Motor neuron (in vitro differentiated cells): ENCODE measurements at places on chromosomes 7 and 10.

DNA sequence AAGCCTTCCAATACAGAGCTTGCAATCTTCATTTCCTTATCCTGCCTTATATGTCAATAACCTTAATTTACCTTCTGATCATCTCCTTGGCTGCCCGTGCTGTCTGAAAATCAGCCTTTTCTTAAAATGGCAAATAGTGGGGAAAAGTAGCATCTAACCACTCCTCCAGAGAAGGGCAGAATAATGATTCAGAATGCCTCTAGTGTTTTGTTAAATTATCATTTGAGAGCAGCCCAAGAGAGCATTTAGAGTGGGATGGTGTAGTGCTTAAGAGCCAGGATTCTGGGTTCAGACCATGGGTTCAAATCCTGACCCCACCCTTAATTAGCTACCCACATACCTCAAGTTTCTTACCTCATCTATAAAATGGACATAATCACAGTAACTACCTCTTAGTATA lies 4.6 kb upstream of the TMEM139 start:
- no peak for ATAC-seq

DNA sequence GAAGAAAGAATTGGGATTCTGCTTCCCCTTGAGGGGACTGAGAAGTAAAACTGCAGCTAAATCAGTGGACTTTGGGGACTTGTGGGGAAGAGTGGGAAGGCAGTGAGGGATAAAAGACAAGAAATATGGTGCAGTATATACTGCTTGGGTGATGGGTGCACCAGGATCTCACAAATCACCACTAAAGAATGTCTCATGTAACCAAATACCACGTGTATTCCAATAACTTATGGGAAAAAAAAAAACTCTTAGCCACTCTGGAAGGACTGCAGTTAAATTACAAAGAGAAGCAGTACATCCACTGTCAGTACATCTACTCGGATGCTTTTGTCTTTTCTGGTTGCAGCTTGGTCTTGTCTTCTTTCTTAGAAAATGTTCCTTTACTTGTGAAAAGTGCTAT lies 27.4 kb upstream of the GOT1 start:
- no peak for ATAC-seq

DNA sequence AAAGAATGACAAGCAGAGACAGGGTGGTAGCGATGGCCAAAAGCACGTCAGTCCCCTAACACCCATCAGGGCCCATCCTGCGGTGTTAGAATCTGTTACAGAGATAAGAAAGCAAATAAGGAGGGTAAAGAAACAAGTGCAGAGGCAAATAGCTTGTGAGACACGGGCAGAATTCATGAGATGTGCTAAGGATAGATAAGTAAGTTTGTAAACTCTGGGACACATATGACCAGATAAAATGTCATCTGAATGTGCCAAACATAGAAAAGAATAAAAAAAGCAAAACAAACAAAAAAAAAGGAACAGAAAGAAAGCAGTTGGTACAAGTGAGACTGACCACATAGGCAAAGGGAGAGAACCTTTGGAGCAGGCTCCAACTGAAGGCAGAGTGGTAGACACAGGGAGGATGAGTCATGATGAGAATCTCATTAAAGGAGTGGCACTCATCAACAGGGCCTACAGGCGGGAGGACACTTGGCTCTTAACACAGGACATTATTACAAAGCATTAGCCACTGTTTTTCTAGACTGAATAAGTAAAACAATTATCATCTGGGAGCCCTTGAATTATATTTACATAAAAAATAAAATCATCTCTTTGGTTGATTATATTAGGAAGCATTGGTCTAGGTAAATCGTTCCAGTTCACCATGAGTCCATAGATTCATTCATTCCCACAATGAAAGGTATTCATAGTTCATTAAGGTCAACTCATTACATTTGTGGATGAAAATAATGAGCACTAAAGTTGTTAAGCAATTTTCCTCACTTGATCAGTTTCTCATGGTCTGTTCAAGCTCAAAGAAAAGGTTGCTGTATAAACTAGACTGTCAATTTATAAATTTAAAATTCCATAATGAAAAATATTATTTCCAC lies 21.5 kb upstream of the EPHB6 start:
- peak; percentile 95 for ATAC-seq

DNA sequence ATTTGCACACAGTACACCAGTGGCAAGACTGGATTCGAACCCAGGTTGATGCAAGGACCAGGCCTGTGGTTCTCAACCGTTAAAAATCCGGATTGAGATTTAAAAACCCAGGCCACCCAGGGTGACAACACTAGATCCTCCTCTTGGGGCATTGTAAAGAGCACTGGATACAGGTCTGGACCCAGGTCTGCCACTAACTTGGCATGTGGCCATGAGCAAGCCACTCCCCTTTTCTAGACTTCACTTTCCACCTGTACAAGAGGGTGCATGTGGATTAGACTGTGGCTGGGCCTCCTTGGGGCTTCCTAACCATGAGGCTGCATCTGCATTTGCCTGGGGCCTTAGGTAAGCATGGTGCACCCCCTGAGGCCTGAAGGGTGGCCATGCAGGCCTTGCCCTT lies 21.7 kb upstream of the SLC29A3 start:
- ATAC-seq: no peak

GRCh38 chr7:134028853-134029252 lies 98.3 kb upstream of the LRGUK start:
- no peak for ATAC-seq

DNA sequence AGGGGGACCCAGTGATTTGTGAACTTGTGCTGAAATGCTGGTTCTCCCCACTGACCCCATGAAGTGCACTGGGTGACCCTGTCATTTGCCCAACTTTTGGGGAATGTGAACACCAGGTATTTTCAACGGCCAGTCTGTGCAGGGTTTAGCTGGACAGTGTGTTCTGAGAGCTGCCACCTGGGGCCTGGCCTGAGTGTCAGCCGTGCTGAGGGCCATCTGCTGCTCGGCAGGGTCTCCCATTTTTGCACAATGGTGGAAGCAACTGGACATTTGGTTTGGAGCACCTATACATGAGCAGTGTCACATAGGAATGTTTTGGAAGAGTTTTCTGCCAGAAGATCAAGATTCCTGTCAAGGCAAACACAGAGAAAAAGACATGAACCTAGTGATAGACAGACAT lies 5.2 kb downstream of the CHN2 start:
- ATAC-seq: no peak
